BE2C (cell line): ENCODE measurements at places on chromosomes 3 and 15.

DNA sequence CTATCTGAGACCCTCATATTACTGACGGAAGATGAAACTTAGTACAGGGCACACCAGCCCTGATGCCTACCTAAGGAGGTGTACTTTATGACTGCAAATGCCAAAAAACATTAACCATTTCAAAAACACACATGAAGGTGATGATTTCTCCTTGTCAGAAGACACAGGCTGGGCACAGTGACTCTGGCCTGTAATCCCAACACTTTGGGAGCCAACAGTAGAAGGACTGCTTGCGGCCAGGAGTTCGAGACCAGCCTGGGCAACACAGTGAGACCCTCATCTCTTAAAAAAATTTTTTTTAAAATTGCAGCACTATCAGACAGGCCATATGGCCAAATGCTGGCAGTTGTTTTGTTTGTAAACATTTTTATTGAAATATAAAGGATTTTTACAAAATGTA is 73.5 kb downstream of the LRIG1 start:
- DNase-seq: no peak

GRCh38 chr3:29977360-29977759 is 629.0 kb upstream of the TGFBR2 start:
- DNase-seq: no peak

GRCh38 chr3:194287374-194287773 is 63.8 kb downstream of the CPN2 start:
- DNase-seq: no peak

GRCh38 chr3:58375254-58375653 is 42.6 kb downstream of the PXK start:
- no peak for DNase-seq

- no peak for DNase-seq
These were observed 116.6 kb downstream of the TOP2B start for GRCh38 chr3:25547943-25548674.

DNA sequence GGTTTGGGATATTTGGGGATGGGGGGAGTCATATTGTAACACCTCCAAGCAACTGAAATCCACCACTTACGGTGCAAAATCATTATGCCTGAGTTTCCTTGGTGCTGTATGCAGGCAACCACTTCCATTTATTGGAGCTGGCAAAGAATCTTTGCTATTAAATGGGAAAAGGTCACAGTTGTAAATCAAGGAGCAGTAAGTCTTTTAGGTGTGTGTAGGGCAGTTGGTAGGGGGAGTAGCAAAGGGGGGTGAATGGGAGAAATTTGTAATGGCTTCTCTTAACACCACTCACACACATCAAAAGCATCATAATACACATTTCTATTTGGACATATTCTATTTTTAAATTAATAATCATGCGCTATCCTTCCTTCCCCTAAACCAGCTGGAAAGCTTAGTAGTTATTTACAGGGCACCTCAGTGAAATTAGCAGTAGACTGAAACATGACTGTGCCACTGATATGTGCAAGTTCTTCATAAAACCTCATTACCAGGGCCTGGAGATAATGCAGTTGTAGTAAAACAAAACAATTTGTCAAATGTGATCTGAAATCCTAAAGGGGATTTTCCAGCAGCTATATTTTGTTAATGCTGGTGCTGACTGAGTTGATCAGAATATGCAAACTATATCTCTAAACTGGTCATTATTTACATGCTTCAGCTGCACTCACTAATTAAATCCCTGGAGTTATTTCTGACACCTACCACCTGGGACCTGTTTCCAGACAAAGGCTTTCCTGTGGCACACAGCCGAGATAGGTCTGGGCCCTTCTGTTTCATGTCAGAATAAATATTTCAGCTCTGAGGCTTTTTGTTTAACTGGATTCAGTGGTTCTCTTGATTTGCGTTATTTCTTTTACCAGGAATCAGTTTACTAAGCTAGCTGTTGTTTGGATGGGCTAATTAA is 90.1 kb downstream of the B3GALNT1 start:
- no peak for DNase-seq

DNA sequence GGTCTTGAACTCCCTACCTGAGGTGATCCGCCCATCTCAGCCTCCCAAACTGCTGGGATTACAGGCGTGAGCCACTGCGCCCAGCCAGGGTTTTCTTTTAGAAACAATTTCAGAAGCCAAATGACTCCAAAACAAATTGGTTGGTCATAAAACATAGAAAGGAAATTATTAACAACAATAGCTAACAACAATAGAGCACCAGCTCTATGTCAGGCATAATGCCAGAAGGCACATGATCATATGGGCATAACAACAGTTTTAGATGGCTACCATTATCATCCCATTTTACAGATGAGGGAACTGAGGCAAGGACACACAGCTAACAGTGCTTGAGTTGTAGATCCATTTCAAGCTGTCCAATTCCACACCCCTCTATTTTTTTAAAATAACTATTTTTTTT is 22.2 kb upstream of the RAF1 start:
- no peak for DNase-seq

DNA sequence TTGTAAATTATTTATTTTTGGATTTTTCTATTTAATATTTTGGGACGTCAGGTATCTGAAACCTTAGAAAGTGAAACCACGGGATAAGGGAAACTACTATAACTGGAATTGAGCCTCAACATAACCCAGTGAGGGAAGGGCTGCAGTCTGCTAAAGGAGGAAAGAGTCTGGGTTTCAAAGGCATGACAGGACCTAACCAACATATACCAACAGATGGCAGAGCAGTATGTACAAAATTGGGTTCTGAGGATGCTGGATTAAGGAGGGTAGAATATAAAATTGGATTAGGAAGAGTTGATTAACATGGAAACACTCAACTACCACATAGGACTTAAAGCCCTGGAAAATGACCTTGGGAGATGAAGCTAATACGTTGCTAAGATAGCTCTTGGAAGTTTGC is 603.5 kb downstream of the MECOM start:
- no peak for DNase-seq

DNA sequence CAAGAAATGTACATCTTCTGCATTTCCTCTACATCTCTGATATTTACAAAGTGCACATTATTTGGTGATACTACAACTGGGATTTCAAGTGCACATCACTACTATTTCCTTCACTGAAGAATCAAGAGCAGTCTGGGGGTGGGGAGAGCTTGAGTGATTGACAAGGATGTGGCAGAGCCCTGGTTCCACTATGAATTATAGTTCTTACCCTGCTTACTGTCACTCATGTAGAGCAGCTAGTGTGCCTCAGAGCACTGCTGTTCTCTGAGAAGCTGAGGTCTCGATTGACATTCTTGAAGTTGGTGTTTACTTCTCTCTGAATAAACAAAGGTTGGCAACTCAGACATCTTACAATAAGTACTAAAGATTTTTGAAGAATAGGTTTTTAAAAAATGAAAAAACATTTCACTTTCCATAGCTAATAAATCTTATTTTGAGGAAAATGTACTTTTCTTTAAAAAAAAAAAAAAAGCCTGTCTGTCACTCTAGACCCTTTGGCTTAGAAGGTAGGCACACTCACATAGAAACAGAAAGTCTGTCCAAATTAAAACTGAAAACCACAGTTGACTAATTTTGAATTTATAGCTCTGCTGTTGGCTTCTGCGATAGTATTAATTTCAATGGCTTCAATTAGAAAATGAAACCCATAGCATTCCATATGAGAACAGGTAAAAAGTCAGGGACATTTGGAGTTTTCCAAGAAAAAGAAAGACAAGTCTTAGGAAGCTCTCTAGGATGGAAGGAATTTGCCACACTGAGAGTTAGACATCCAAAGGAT is 5.6 kb downstream of the GREM1 start:
- DNase-seq: no peak

DNA sequence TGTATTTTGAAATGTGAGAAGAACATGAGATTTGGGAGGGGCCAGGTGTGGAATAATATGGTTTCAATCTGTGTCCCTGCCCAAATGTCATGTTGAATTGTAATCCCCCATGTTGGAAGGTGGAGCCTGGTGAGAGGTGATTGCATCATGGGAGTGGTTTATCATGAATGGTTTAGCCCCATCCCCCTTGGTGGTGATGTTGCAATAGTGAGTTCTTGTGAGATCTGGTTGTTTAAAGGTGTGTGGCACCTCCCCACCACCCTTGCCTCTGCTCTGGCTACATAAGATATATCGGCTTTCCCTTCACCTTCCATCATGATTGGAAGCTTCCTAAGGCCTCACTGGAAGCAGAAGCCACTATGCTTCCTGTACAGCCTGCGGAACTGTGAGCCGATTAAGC is 23.9 kb upstream of the TMEM108 start:
- DNase-seq: no peak

DNA sequence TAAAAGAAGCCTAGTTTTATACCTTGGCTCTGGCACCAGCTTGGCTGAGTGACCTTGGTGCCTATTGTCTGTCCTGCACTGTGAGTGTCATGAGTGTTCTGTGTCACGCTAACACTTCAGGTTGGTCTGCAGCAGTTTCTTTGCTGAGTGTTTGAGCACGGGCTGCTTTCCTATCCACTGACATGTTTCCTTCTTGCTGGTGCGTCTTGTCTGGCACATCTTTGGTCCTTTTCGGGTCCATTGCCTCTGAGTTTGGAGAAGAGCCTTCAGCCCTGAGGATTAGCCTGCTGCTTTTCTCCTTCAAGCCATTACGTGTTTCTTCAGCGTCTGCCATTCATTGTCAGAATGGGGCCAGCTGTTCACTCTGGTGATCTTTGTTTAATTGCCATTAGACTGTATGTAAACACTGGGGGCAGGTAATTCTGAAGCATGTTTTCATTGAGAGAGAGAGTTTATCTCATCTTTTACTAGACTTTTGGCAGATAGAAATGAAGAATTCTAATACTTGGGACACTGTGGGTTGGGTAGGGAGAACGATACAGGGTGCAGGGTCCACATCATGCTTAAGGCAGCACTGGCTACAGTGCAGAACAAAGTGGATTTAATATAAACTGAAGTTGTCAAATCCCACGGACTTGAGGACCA is 55.5 kb downstream of the LRRC28 start:
- DNase-seq: no peak

- no peak for DNase-seq
These were observed 32.1 kb downstream of the ILDR1 start for GRCh38 chr3:121989943-121990342.

GRCh38 chr3:42991341-42992315 is 12.5 kb downstream of the GASK1A start:
- no peak for DNase-seq

DNA sequence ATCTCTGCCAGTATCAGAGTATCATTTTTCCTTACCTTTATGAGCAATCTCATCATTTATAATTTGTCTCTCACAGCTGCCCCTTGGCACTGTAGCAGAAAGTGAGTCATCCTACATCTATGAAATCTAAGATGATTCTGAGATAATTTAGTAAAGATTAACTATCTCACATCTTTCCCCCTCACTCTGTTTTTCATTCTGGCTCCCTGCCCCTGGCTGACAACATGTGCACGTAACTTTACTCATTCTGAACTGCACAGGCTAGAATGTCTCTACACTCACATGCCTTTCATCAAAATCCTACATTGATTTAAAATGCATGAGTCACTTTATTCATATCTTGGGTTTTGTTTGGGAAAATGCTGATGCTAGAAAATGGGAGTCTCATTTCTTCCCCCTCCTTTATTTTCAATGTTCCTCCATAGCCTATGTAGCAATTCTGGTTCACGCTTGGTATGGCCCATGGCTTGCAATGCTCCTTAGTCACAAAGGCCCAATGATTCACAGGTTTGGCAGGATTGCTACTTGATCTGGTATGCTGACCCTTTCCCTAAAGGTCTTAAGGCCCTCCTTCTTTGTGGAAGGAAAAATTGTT is 838.5 kb downstream of the TUSC7 start:
- no peak for DNase-seq

GRCh38 chr3:196962108-196962929 is 6.3 kb downstream of the PIGZ start:
- no peak for DNase-seq

DNA sequence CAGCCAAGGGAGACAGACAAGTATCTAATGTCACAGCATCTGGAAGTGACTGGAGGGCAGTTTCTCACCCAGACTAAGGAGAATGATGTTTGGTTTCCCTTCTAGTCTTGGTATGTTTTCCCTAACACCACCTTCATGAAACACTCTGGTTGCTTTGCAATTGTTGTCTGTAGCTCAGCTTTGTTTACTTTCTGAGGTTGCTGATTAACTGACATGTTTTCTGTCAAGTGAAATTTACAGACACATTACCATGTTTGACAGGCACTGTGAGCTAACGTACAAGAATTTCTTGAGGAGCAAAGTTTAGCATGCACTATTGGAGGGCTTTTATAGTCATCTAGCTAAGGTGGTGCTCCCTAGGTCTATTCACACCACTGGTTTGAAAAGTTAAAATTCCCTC is 131.6 kb upstream of the NECTIN3 start:
- DNase-seq: no peak

DNA sequence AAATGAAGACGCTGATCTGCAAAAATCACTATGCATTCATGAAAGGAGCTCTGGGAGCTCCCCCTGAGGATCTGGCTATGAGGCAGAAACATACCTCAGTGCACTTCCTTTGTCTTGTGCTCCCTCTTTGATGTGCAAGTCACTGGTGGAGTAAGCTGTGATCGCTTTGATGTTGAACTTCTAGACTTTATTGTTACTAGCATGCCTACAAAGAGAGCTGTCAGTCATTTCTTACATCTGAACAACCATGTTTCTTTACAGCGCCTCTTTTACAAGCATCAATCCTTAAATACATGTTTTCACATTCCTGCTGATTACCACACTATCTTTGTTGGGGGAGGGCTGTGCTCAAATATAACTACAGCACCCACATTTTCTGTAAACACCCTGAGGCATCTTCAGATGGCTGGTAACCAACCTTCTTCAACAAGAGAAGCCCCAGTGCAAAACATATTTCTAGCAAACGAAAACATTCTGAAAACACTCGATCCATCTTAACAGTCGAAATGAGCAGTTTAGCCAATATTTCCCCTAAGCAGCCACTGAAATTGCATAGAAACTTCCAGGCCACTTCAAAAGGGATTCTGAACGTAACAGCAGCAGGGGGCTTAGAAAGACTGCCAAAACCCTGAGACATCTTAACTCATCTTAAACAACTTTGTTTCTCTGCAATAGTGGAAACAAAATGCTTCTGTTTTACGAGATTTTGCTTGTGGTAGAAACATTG is 101.9 kb upstream of the ICE2 start:
- DNase-seq: no peak

DNA sequence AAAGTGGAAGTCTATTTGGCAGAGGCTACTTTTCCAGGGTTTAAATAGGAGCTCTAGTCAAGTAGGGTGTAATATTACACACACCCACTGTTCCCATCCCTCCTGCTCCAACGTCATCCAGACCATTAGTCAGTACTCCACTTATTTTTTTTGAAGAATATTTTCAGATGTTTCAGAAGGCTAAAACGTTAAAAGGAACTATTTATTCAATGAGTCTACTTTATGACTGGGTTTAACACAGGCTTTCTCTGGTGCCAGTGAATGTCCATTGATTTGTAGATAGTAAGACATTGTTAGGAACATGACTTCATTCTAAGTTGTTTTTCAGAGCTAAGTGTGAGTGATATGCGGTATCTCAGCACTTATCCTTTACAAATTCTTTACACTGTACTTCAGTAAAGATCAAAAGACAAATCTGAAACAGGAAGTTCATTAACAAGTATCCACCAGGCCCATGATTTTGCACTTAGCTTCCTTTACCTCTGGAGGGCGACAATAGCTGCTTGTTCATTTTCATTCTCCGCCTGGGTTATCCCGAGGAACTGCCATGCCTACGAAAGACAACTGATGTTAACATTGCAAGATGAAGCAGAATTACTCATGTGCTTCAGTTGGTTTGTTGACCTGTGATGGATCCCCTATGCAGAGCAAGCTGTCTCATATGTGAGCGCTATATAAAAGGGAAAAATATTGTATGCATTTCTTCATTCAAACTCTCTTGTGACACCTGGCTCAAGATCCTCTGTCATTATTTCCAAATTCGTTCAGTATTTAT is 158.7 kb downstream of the USP13 start:
- DNase-seq: peak; percentile 55

GRCh38 chr15:51170882-51171633 is 76.4 kb upstream of the TNFAIP8L3 start:
- DNase-seq: no peak
